ENCODE measurements at places on chromosomes 7 and 10.

GRCh38 chr10:125756196-125756595, 19.4 kb downstream of the MMP21 start:
- DNase-seq = no peak

DNA sequence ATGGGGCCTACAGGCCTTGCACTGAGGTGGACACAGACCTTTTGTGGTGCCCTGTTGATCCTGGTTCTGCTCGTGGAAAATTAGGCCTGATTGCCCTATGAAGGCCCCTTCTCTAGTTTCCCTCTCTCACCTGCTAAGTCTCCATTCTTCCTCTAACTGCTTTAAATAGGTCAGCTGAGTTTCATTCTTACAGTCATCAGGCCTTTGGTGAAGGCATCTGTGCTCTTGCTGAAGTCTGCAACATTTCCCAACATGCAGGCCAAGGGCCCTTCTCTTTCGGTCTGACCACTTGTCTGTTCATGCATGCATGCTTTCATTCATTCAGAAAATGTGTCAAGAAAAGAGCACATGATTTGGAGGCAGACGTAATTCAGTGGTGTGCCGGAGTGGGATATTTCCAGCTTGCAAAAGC, 244.0 kb downstream of the BUB3 start:
- no peak for DNase-seq

DNA sequence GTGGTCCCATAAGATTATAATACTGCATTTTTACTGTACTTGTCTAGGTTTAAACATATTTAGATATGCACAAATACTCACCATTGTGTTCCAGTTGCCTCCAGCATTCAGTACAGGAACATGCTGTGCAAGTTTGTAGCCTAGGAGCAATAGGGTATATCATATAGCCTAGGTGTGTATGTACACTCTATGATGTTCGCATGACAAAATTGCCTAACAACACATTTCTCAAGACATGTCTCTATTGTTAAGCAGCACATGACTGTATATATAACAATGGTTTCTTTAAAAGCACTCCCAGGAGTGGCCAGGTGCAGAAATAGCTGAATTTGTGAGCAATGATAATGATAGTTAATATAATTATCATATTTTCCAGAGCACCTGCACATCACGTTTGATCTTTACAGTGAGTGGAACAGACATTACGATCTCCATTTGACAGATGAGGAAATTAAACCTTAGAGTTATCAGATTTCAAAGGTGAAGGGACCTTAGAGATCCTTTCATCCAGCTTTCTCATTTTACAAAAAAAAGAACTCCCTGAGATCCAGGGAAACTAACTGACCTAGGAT, 99.2 kb upstream of the PDCD4 start:
- no peak for DNase-seq

DNA sequence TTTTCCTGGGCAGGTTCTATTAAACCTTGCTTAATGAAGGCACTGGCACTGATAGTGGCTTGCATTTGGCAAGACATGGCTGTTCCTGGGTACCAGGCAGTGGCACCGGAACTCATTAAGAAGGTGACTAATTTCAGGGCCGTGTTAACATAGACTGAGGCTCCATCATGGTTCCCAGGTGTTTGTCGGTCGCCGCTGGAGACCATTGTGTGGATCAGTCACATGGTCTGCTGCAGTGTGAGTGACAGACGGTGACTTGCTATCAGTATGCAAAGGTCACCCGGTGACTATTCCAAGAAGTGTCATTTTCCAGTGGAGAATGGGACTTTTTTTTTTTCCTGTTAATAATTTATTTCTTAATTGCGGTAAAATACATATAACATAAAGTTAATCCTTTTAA, 106.3 kb downstream of the INSYN2A start:
- no peak for DNase-seq
